T-cell (primary cell): ENCODE measurements at places on chromosomes 1 and 21. TPM values are rescaled to one million over a fixed set of nuclear protein-coding genes. Genes with fewer than 3 reads are reported as not detected.

GRCh38 chr1:64196074-64196870, 7.2 kb upstream of the UBE2U start:
- no peak for DNase-seq
- H3K36me3 ChIP-seq, result no peaks in the 10 kb centered on the region
- H3K27ac ChIP-seq, result no peak overlapping the region

- H3K27me3 ChIP-seq, result no peaks in the 10 kb centered on the region
- H3K36me3 ChIP-seq, result no peaks in the 10 kb centered on the region
- no peak overlapping the region for H3K27ac ChIP-seq
- H3K4me1 ChIP-seq, result no peaks in the 10 kb centered on the region
- DNase-seq, result no peak
- H3K4me3 ChIP-seq, result no peak overlapping the region
Observed at GRCh38 chr1:218811497-218811896, 362.2 kb upstream of the LYPLAL1 start.

DNA sequence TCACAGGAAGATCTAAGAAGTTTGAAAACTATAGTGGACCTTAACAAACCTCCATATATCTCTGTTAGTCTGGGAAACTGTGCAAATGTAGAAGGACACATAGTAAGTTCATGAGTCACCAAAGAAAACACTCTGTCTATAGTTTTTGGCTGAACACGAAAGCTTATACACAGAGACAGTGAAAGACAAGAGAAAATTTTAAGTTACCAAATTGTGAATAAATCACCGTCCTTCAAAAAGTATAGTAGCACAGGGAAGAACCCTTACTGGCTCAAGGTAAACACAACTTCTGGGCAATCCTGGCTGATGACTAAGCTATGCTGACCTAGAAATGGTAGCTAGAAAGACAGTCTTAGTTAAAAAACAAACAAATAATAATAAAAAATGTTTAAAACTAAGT, 1057.9 kb downstream of the AMY1C start:
- H3K4me3 ChIP-seq, result no peak overlapping the region
- H3K36me3 ChIP-seq, result no peaks in the 10 kb centered on the region
- H3K4me1 ChIP-seq, result no peaks in the 10 kb centered on the region
- no peak overlapping the region for H3K27ac ChIP-seq
- no peaks in the 10 kb centered on the region for H3K27me3 ChIP-seq

The CASQ1 gene
- total RNA-seq, result not detected

The LMX1A gene
- not detected for total RNA-seq

DNA sequence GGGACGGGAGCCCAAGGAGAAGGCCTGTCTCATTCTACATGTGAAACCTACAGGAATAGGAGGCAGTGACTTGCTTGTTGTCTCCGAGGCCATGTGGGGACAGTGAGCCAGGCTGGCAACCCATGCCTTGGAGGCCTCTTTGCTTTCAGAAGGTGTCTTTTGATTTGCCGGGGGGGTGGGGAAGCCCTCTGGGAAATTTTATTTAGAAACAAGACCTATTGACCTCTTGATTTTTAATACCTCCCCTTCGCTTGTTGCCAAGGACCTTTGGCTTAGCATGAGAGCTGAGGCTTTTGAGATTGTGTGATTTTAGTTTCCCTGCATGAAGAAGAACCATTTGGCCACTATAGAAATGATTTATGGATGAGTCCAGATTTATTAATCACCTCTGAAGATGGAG, 4.1 kb downstream of the ARMH1 start:
- peaks cover 10% of the 10 kb centered on the region for H3K4me1 ChIP-seq
- H3K36me3 ChIP-seq, result no peaks in the 10 kb centered on the region
- DNase-seq, result no peak
- H3K27ac ChIP-seq, result no peak overlapping the region
- H3K27me3 ChIP-seq, result no peaks in the 10 kb centered on the region

DNA sequence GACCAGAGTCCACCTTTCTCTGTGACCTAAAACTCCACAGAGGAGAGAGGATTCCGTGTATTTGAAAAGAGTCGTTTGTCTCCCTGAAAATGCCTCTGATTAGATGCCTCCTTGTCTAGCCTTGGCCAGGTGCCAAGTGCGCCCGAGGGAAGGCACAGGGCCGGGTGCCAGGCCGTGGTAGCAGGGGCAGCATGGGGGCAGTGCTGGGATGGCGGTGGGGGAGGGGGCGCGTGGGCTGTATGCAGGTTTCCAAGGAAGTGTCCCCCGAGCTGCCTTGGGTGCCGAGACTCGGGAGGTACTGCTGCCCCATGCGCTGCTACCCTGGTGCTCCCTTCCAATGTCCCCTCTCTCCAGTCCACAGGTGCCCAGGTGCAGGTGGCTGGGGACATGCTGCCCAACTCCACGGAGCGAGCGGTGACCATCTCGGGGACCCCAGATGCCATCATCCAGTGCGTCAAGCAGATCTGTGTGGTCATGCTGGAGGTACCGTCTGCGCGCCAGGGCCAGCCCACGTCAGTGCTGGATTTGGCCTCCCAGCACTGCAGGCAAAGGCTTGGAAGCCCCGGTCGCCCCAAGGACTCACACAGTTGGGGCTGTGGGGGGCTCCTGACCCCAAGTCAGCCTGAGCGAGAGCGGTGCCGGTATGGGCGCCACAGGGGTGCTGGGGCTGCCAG, 70.9 kb upstream of the COL6A1 start:
- no peaks in the 10 kb centered on the region for H3K4me1 ChIP-seq
- H3K27ac ChIP-seq, result no peak overlapping the region
- H3K36me3 ChIP-seq, result no peaks in the 10 kb centered on the region
- H3K4me3 ChIP-seq, result no peak overlapping the region
- peaks cover 8% of the 10 kb centered on the region for H3K27me3 ChIP-seq
- DNase-seq, result no peak

GRCh38 chr1:1021010-1021919, 1.3 kb downstream of the AGRN start:
- DNase-seq, result no peak
- no peak overlapping the region for H3K27ac ChIP-seq
- H3K4me1 ChIP-seq, result peaks cover 35% of the 10 kb centered on the region

- no peak overlapping the region for H3K27ac ChIP-seq
- H3K36me3 ChIP-seq, result peaks cover 61% of the 10 kb centered on the region
- no peak for DNase-seq
Observed at GRCh38 chr1:27816921-27817630, 13.5 kb upstream of the PPP1R8 start.

- H3K36me3 ChIP-seq, result no peaks in the 10 kb centered on the region
- H3K27ac ChIP-seq, result no peak overlapping the region
- peaks cover 2% of the 10 kb centered on the region for H3K27me3 ChIP-seq
- DNase-seq, result no peak
Observed at GRCh38 chr1:68128820-68129219, 78.4 kb upstream of the DIRAS3 start.

The OR2T35 gene
- not detected for total RNA-seq

The DNALI1 gene
- total RNA-seq, result not detected

GRCh38 chr1:241447031-241447644, 72.4 kb downstream of the FH start:
- H3K27ac ChIP-seq, result no peak overlapping the region
- no peaks in the 10 kb centered on the region for H3K27me3 ChIP-seq
- no peaks in the 10 kb centered on the region for H3K36me3 ChIP-seq
- no peak for DNase-seq
- H3K4me1 ChIP-seq, result no peaks in the 10 kb centered on the region

- no peaks in the 10 kb centered on the region for H3K36me3 ChIP-seq
- no peak for DNase-seq
- H3K4me3 ChIP-seq, result no peak overlapping the region
- H3K4me1 ChIP-seq, result no peaks in the 10 kb centered on the region
- peaks cover 4% of the 10 kb centered on the region for H3K27me3 ChIP-seq
- no peak overlapping the region for H3K27ac ChIP-seq
Observed at GRCh38 chr21:26199456-26199855, 28.9 kb upstream of the APP start.

The TNN gene
- not detected for total RNA-seq

The PLA2G4A gene
- not detected for total RNA-seq

- H3K27me3 ChIP-seq, result peaks cover 16% of the 10 kb centered on the region
- no peak for DNase-seq
- no peak overlapping the region for H3K4me3 ChIP-seq
- H3K4me1 ChIP-seq, result no peaks in the 10 kb centered on the region
- no peaks in the 10 kb centered on the region for H3K36me3 ChIP-seq
Observed at GRCh38 chr1:181640956-181641355, 157.6 kb downstream of the CACNA1E start.

DNA sequence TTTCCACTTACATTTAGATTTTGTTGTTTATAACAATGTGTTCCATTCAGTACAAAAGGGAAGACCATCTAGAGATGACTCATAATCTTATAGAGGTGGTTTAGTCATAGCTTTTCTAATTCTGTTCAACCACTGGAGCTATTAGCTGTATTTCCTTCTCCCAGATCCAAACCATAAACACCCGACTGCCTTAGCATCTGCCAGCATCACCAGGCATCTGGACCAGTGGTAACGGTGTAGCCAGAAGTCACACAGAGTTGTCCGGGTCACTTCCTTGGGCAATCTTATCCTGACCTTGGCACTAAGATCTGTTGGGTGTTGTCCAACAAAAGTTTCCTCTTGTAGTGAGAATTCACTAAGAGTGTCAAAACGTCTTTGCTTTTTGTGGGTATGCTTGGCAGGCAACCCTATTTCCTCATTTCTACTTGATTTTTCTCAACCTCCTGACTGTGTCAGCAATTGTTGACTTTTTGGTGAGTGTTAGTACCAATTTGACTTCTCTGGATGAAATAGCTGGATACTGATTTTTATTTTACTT, 372.1 kb upstream of the B3GALT2 start:
- no peak overlapping the region for H3K4me3 ChIP-seq
- H3K27ac ChIP-seq, result peak overlapping the region; percentile 68
- H3K27me3 ChIP-seq, result no peaks in the 10 kb centered on the region
- peaks cover 3% of the 10 kb centered on the region for H3K4me1 ChIP-seq
- DNase-seq, result no peak

GRCh38 chr1:185862235-185862634, 128.0 kb downstream of the HMCN1 start:
- no peaks in the 10 kb centered on the region for H3K27me3 ChIP-seq
- no peak overlapping the region for H3K27ac ChIP-seq
- no peak for DNase-seq
- H3K36me3 ChIP-seq, result no peaks in the 10 kb centered on the region
- H3K4me1 ChIP-seq, result no peaks in the 10 kb centered on the region
- H3K4me3 ChIP-seq, result no peak overlapping the region

GRCh38 chr1:5423109-5423508, 569.1 kb downstream of the NPHP4 start:
- DNase-seq, result peak; percentile 20
- H3K4me1 ChIP-seq, result no peaks in the 10 kb centered on the region
- H3K4me3 ChIP-seq, result peak overlapping the region; percentile 19
- no peak overlapping the region for H3K27ac ChIP-seq
- H3K27me3 ChIP-seq, result peaks cover 19% of the 10 kb centered on the region

- DNase-seq, result no peak
- no peak overlapping the region for H3K27ac ChIP-seq
- H3K4me3 ChIP-seq, result no peak overlapping the region
Observed at GRCh38 chr1:9892563-9893528, 17.2 kb downstream of the CTNNBIP1 start.

The LCE2A gene
- not detected for total RNA-seq

DNA sequence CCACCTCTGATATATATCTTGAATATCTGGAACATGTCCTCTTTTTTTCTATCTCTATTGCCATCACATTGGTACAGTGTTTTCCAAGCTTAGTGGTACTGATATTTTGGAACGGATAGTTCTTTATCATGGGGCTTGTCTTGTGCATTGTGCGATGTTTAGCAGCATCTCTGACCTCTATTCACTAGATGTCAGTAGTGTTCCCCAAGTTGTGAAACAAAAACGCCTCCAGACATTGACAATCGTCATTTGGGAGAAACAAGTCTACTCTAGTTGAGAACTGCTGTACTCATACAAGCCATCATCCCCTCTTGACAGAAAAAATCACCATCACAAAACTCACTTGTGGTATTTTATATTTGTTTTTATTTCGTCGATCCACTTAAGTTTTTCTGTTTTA, 79.7 kb upstream of the CHODL start:
- no peak for DNase-seq
- H3K36me3 ChIP-seq, result no peaks in the 10 kb centered on the region
- no peak overlapping the region for H3K4me3 ChIP-seq
- no peak overlapping the region for H3K27ac ChIP-seq
- no peaks in the 10 kb centered on the region for H3K27me3 ChIP-seq

The NPHS2 gene
- total RNA-seq, result not detected

DNA sequence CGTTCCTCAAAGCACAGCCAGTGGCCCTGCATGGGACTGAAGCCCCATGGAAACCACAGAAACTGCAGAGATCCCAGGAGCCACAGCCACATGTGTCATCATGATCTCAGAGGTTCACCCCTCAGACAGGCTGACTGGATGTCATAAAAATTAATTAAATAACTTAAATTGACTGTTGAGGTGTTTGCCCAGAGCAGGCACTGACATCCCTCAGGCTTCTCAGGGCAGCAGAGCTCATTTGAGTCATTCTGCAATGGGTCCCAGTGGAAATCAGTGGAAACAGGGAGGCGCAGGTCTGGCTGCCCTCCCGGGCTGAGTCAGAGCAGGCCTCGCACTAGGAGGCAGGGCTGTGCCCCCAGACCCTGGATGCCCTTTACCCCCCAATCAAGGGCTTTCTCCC, 135.1 kb downstream of the CDC7 start:
- H3K4me3 ChIP-seq, result no peak overlapping the region
- no peaks in the 10 kb centered on the region for H3K27me3 ChIP-seq
- no peaks in the 10 kb centered on the region for H3K4me1 ChIP-seq
- H3K36me3 ChIP-seq, result no peaks in the 10 kb centered on the region

DNA sequence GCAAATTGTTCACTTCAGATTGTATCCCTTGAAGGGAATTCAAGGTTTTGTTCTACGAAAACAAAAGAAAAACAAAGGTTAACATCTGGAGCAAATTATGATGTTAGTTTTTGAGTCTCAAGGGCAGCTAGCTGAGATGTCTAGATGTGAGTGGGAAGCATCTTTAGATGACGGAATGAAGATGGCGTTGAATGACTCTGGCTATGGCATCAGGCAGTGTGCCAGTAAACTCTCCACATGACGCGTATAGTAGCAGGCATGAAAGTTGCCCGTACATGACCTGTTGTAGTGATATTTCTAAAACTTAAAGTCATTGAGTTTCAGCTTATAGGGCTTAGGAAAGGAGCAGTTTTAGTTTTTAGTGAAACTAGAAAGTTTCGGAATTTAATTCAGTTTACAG, 12.3 kb upstream of the SDC3 start:
- H3K36me3 ChIP-seq, result no peaks in the 10 kb centered on the region
- no peak for DNase-seq
- H3K4me3 ChIP-seq, result no peak overlapping the region
- H3K27ac ChIP-seq, result no peak overlapping the region
- no peaks in the 10 kb centered on the region for H3K4me1 ChIP-seq
